Activated CD4-positive, alpha-beta T cell treated with anti-CD3 and anti-CD28 coated beads, Interleukin-2, Interleukin-4, amounts not matched to agents 100 ng/mL and 50 ng/mL, durations not matched to agents 16 hours and 8 hours (primary cell): ENCODE measurements at places on chromosomes 2 and 18.

DNA sequence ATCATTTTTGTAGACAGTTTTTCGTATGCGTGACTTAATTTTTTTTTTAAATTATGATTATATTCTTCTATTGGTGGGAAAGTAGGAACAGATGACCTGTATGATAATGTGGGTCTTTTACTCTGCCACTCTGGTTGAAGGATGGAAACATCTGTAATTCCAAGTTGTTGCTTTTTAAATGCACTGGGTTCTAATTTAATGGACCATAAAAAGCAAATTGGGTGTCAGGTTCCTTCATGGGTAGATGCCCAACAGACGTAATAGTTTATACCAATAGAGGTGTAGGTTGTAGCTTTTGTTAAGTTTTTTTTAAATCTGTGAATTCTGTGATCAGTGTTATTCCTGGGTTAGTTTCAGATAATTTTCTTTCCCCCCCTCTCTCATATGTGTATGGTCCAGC lies 117.6 kb downstream of the MAP4K4 start:
- DNase-seq: no peak

DNA sequence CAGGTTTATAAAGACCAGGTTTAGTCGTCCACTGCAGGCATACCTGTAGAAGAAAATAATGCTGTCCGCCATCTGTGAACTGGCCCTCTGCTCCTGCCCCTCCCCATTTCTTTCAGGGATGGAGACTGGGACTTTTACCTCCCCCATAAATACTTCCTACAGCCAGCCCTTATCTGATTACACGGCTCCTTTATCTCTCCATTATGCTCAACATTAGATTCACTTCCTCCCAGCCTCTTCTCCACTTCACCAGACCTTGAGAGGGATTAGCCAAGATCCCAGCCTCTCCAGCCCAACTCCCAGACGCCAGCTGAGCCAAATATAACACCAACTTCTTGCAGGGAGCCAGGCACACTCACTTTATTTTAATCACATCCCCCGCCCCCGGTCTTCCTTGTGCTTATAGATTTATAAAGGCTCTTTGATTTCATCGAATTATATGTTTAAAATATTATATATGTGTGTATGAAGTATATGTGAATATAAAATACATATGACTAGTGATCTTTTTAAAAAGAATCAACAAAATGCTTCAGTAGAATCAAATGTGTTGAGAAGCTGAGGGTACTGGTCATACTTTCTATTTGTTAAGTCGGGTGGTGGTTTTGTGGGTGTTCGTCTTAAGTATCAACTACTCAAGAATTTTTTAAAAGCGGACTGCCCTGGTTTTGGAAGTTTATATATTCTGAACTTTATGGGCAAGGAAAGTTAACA lies 81.0 kb downstream of the SPRED2 start:
- DNase-seq: no peak

DNA sequence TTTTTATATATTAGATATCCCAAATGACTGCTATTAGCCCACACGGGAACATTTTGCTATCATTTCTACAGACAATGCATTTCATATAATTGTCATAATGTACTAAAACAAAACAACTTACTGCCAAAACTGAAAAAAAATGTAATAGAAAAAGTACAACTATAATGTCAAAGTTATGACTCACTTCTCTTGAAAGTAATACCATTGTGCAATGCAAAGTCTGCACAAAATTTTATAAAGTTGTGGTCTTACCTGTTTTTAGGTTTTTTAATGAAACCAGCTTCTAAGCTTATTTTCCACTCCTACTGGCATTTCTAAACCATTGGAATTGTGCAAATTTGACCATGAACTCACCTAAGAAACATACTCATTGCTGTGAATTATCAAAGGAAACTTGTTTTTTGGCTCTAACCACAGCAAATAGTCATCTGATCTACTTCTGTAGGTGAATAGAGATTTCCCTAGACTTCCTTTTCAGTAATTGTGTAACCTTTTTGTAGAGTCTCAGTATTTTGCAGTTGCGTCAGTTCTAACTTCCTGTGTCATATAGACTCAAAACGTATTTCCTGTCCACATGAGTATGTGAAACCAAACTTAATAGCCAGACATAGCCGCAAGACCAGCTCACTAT lies 31.9 kb upstream of the TFPI start:
- DNase-seq: peak; percentile 65

- DNase-seq: peak; percentile 19
Observed at GRCh38 chr2:181224866-181225265, 232.3 kb upstream of the ITGA4 start.

DNA sequence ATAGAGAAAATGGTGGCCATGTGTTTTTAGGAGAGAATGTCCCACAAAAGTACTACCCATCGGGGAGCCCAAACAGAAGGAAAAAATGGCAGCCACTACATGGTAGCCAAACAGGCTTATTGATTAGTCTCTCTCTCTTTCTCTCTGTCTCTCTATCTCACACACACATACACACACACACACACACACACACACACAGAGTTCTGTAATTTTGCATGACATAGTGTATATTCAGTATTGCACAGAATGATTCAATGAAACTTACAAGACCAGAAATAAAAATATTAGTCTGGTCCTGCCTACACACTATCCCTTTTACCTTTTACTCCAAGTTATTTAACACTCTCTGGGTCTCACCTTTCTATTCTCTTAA lies 124.8 kb upstream of the SLC39A10 start:
- no peak for DNase-seq

DNA sequence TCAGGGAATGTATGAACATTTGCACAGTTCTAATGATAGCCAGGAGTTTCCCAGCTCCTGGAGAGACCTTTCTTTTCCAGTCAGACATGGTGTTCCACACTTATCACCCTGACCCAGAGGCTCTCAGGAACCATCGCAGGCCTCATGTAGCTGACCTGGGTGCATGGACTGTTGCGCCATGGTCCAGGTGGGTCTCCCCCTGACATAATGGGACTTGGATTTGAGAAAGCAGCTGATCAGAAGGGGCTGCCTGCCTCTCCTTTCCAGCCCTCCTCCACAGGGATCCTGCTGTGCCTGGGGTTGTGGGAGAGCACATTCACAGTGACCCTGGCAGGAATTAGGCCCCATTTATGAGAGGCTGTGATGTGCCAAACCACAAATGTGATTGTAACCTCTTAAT lies 133.4 kb upstream of the ALPP start:
- DNase-seq: no peak

GRCh38 chr2:105194022-105194675 lies 47.4 kb upstream of the GPR45 start:
- DNase-seq: no peak

DNA sequence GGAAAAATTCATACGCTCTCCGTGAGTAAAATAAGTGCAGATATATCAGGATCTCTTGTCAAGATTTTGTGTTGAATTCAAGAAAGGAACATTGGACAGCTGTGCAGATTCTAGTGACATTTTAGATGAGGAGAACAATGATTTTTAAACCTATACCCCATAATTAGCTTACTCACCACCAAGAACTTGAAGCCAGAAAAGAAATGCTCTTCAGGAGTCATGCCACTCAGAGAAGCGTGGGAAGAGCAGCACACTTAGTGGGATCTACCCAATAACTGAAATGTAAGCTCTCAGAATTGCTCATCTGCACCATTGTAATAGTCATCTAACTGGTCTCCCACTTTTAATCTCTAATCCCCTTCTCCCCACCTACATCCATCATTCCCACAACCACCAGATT lies 9.2 kb upstream of the ERMN start:
- DNase-seq: no peak

GRCh38 chr2:98704499-98705332 lies 26.2 kb downstream of the MGAT4A start:
- no peak for DNase-seq

DNA sequence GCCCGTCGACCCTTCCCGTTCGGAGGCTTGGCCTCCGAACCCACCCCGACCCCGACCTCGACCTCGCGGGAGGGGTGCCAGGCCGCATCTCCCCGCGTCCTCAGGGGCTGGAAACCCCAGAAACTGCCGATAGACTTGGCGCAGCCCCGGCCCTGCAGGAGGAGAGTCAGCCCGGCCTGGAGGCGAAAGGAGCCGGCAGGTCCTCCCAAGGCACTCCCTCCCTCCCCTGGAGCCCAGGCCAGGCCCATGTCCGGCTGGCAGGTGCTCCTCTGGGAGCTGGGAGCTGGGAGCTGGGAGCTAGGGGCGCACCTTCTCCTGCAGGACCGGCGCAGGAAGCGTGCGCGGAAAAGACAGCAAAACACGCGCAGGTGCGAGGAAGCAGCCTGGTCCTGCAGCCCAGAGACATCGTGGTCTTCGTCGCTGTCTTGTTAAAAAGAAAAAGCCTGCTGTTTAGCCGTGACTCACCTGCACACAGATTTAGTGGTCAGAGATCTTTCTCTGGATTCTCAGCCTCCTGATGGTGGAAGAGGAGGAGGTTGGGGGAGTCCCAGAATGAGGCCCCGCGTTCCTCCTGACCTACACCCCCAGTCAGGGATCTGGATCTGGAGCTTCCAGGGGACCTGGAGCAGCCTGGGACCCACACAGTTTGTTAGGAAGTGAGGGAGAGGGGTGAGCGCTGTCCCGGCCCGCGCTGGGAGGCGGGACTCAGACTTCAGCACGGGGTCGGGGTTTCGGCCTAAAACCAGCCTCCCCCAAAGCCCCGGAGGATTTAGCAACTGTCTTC lies 660 bp upstream of the MBP start:
- DNase-seq: no peak
